ENCODE measurements at places on chromosomes 3 and 15.

DNA sequence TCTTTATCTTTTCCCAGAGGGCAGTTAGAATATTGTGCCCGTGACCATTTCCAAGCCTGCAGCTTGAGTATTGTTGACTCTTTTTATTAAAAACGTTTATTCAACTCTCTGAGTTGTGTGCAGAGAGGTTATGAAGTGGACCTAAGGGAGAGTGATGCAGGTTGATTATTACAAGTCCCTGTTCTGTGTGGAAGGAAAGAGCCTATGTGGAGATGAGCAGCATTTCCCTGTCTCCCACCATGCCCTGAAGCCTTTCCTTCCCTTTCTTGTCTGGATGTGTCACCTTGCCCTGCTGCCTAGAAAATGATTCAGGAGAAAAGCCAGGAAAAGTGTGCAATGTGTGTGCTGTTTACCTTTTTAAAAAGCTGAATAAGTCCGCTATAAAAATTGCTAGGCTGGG, 19.4 kb downstream of the ZPLD1 start:
- DNase-seq: peak; percentile 49

GRCh38 chr15:41367418-41367817, 34.7 kb downstream of the NUSAP1 start:
- no peak for DNase-seq

GRCh38 chr3:149332227-149332765, 1.1 kb downstream of the TM4SF18 start:
- no peak for DNase-seq

DNA sequence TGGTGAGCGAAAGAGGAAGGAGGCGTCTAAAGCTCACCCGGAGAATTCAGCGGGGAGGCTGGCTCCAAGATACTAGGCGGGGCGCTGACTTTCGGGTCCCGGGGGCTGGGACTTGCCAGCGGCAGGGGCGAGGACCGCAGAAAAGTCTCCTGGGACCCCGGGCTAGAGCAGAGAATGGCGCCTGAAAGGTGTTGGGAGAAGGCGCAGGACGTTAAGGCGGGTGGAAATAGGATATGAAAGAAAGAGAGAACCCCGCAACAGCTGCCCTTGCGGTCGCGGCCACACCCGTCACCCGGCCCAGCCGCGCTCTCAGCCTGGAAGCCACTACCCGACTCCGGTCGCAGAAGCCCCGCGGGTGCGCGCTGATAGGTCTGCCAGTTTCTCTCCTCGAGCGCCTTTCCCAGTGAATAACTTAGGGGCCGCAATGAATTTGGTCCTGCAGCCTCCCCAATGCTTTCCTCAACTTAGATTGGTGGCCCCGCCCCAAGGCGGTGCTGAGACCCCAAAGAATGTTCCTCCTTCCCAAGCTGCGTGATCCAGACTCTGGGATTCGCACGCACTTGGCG, 604 bp downstream of the LTK start:
- DNase-seq: no peak

DNA sequence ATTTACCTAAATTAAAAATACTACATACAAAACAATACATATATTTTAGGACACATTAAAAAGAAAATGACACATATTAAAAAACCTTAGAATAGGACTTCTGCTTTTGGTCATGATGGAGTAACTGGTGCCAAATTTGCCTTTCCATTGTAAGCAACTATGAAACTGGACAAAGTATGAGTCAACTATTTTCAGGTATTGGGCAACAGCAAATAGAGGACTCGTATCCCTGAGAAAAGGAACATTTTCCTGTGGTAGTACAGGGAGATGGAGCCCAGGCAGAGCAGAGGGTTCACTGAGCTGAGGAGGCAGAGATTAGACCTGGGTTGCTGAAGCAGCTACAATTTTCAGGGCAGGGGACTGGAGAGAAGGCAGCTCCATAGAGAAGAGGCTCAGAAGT, 14.7 kb downstream of the CCR1 start:
- peak; percentile 71 for DNase-seq

DNA sequence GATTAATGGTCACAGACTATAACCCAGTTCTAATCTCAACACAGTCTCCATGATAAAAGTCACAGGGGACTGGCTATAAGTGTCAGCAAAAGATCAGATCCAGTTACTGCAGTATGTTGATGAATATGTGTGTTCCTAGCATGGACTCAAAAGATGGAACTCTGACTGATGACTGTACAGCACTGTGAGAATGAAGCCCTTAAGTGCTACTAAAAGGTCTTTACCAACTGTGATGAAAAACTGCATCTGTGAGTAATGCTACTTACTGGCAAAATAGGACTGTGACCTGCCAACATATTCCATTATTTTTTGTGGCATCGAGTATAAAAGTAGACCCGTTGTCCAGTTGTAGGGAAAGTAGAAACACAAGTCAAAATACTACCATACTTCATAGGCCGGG, 284.2 kb downstream of the ROBO2 start:
- no peak for DNase-seq

GRCh38 chr3:112390783-112391641, 58.1 kb downstream of the CD200 start:
- peak; percentile 51 for DNase-seq

DNA sequence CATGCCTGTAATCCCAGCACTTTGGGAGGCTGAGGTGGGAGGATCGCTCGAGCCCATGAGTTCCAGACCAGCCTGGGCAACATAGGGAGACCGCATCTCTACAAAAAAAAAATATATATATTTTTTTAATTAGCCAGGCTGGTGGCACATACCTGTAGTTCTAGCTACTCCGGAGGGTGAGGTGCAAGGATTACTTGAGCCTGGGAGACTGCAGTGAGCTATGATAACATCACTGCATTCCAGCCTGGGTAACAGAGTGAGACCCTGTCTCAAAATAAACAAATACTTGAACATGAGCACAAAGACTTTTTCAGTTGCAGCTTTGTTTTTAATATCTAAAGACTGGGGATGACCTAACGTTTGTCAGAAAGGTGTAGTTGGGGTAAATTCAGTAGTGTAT, 31.3 kb upstream of the GATM start:
- no peak for DNase-seq

DNA sequence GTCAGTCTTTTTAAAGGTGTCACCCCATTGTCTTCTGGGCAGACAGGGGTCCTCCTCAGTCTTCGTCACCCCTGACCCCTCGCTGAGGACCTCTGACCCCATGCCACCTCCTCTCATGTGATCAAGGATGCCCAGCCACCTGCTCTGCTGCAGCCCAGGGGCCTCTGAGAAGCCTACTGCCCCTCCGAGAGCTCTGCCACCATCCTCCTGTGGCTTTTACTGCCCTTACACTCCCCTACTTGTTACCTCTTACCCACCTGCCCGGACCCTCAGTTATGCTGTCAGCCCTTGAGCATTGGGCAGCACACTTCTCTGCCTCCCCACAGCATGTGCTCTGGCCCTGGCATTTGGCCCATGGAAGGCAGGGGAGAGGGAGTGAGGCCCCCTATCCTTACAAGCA, 123.2 kb downstream of the LRRK1 start:
- no peak for DNase-seq

DNA sequence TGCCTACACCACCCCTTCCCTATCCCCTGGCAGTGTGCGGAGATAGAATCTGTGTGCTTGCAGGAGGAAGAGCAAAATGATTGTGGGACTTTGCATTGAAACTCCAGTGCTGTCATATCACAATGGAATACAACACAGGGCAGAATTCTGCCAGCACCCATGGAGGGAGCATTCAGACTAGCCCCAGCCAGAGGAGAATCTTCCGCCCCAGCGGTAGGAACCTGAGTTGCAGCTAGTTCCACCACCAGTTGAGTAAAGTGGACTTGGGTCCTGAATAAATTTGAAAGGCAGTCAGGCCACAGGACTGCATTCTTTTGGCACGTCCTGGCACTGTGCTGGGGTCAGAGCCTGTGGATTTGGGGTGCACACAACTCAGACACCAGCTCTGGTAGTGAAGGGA, 27.5 kb downstream of the NCBP2 start:
- DNase-seq: no peak

- no peak for DNase-seq
Observed at GRCh38 chr15:57370929-57371328, 5.4 kb upstream of the CGNL1 start.

- peak; percentile 56 for DNase-seq
Observed at GRCh38 chr15:88745696-88746095, 57.5 kb upstream of the ACAN start.

GRCh38 chr3:98770261-98771039, 7.3 kb downstream of the ST3GAL6 start:
- DNase-seq: no peak

GRCh38 chr3:30502051-30502741, 104.2 kb upstream of the TGFBR2 start:
- peak; percentile 33 for DNase-seq

GRCh38 chr3:45955706-45956105, 12.4 kb downstream of the CXCR6 start:
- DNase-seq: no peak

DNA sequence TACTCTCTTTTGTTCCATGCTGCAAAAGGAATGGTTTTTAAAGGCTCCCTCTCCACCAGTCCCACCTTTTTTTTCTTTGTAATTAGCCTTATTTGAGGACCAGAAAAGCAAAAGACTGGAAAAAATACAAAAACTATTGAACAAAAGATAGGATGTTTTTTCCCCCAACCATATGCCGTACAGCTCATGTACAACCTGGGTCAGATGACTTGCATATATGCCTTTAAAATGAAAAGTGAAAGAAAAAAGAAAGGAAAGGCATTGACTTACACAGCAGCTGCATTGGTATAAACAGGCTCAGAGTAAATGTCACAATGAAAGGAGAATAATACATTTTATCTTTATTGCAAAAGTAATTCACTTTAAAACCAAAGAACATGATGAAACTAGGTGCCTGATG, 69.5 kb upstream of the CMC1 start:
- DNase-seq: no peak

- DNase-seq: peak; percentile 72
Observed at GRCh38 chr3:138078096-138078495, 37.3 kb downstream of the DZIP1L start.

DNA sequence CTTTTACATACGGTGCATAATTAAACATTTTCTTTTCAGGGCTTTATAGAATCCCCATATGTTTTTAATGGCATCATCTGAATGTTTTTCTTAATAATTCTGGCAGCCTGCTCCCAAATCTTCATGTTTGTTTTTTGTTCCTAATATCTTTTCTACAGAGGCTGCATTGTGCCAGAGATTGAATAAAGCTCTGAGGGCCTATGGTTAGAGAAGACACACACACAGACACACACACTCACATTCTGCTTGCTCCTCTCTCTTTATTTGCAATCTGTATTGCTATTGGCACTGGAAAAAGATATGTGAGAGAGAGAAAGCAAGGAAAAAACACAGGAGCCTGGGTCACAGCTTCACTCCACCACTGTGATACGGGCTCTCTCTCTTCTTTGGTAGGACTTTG, 136.0 kb downstream of the MECOM start:
- DNase-seq: no peak

- peak; percentile 56 for DNase-seq
Observed at GRCh38 chr15:99504823-99505551, 60.8 kb upstream of the MEF2A start.

- no peak for DNase-seq
Observed at GRCh38 chr3:100641471-100642032, 32.2 kb downstream of the ADGRG7 start.

GRCh38 chr3:27079427-27080257, 289.5 kb downstream of the NEK10 start:
- DNase-seq: no peak

DNA sequence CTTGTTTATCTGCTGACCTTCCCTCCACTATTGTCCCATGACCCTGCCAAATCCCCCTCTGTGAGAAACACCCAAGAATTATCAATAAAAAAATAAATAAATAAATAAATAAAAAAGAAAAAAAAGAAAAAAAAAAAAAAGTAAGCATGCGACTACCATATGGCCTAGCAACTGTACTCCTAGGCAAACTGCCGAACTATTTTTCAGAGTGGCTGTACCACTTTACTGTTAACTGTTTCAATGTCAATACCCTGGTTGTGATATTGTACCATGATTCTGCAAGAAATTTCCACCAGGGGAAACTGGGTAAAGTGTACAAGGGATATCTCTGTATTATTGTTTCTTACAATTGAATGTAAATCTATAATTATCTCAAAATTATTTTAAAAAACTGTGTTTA, 41.3 kb upstream of the MAP4 start:
- DNase-seq: no peak

GRCh38 chr3:107681396-107681795, 158.6 kb downstream of the BBX start:
- no peak for DNase-seq

GRCh38 chr3:151877269-151877668, 3.8 kb downstream of the SUCNR1 start:
- no peak for DNase-seq

DNA sequence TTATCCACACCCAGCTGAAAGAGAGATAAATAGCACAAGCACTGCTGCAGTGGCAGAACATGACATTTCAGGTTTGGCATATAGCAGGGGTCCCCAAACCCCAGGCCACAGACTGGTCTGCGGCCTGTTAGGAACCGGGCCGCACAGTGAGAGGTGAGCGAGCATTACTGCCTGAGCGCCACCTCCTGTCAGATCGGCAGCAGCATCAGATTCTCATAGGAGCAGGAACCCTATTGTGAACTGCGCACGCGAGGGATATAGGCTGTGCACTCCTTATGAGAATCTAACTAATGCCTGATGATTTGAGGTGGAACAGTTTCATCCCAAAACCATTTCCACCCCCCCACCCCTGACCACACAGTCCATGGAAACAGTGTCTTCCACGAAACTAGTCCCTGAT, 54.6 kb downstream of the CCR4 start:
- no peak for DNase-seq

- peak; percentile 43 for DNase-seq
Observed at GRCh38 chr3:53166781-53167291, 5.8 kb downstream of the PRKCD start.

GRCh38 chr3:112582244-112582874, 20.5 kb downstream of the SLC35A5 start:
- peak; percentile 73 for DNase-seq

- DNase-seq: peak; percentile 88
Observed at GRCh38 chr3:138078901-138079344, 36.5 kb downstream of the DZIP1L start.

DNA sequence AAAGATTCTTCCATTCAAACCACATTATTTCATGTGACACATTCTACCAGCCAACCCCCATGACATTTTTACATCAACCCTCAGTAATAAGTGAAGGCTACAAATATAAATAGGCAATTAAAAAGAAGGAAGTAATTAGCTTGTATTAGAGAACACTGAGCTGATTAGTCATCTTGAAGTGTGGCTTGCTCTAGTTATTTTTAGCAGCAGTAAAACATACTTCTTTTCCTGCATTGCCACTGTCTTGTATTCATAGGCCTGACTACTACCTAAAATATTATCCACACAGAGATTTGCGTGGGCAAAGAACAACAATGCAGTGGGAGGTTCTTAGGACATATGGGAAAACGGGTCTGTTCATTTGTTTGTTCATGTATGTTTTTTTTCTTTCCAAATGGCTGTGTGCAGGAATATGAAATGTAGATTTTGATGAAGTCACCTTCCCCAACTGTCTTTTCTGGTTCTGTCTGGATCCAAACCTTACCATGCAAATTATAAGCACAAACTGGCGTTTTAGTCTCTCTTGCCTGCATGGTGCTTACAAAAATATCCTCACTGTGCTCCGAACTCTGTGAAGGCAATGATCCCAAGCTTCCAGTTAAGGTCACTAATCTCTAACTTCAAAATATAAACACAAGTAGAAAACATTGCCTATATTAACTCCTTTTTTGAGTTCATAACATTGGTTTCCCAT, 31.5 kb upstream of the TM4SF4 start:
- no peak for DNase-seq

GRCh38 chr3:47722859-47723258, 58.8 kb downstream of the SMARCC1 start:
- no peak for DNase-seq

GRCh38 chr15:89330119-89330518, 4.5 kb downstream of the POLG start:
- DNase-seq: no peak

GRCh38 chr3:174397848-174398247, 461.3 kb upstream of the NAALADL2 start:
- peak; percentile 73 for DNase-seq
